ENCODE measurements at places on chromosomes 12 and 14.

DNA sequence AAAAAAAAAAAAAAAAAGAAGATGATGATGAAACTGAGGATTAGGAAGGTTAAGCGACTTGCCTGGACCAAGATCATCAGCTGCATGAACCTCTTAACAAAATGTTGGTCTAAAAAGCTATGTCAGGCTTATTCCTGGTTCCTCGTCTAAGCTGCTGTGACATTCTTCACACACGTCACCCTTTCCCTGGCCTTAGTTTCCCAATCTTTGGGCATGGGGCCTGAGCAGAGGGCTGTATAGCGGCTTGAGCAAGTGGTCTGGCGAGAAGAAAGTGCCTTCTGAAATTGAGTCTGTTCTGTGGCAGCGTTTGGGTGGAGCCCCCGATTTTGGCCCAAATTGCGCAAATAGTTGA lies 58.7 kb upstream of the CCND2 start:
- no peak for DNase-seq

DNA sequence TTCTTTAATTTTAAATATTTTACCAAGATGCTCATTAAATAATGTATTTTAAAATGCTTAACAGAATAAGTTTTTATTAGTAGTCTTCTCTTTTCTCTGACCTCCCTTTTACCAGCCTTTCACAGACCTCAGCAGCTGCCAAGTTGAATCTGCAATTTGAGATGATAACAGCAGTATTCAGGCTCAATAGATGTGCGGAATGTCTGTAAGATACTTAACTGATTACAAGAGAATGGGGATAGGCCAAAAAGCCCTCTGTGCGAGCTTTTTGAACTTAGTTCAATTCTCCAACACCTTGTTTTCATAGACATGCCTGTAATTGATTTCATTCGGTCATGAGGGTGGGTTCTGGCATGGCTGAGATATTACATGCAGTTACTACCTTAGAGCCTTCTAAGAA lies 277.2 kb downstream of the TMTC2 start:
- no peak for DNase-seq

DNA sequence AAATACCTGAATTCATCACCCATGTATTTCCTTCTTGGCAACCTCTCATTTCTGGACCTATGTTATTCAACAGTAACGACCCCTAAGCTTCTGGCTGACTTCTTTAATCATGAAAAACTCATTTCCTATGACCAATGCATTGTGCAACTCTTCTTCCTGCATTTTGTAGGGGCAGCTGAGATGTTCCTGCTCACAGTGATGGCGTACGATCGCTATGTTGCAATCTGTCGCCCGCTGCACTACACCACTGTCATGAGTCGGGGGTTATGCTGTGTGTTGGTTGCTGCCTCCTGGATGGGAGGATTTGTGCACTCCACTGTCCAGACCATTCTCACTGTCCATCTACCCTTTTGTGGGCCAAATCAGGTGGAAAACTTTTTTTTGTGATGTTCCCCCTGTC lies 356 bp downstream of the OR4Q2 start:
- no peak for DNase-seq

DNA sequence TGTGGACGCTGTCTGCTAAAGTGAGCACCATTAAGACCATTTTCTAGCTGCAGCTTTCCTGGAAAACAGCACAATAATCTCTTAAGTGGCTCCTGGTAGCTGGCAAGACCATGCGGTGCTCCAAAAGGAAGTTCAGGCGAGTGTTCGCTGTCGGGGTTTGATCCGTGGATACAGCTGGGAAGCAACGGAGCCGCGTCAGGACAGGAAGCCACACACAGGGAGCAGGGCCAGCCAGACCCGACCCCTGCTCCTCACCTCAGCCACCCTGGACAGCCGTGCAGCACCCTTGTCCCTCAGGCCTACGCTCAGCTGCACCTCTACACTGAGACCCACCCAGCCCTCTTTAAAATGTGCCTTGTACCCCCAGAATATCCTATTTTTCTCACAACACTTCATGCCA lies 19.4 kb downstream of the ZFYVE21 start:
- DNase-seq = no peak

DNA sequence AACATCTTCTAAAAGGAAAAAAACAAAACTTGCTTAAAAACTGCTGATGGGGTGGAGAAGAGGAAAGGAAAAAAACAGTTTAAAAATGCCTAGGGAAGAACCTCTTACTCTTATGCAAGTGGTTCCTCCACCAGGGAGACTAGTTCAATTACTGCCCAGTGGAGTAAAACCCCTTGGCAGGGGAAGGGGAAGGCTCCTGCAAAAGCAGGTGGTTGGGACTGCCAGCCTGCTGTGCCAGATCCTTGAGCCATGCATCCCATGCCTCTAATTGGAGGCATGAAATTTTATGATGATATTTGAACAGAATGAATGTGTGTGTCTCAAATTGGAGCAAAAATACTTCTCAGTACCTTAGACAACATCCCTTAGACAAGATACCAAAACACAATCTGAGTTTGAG lies 118.8 kb downstream of the FSCB start:
- no peak for DNase-seq

DNA sequence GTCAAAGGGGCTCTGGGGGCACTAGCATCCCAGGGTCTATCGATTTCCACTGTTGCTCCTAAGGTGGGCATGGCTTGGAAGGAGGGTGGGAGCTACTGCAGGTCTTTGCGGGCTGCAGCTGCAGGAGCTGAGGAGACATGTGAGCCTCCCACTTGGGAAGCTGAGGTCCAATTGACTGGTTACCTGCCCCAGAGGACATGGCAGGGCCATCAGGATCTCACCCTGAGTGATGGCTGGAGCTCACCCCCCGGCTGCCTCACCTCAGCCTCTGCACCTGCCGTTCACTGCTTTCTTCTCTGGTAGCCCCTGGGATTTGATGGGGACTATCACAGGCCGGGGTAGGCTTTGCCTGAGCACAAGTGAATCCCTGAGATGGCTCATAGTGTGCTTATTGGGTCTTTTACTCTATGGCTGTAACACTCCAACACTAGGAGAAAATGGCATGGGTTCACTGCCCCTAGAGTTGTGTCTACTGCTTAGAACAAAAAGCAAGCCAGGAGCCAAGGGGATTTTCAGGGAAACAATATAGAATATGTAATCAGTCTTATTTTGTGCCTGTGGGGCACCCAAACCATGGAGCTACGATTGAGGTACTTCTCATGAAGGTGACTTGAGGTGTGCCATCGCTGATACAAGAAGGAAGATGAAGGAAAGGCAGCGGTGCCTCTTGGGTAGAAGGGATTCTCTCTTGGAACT lies 3.2 kb upstream of the KRT4 start:
- no peak for DNase-seq

- DNase-seq = no peak
Measured at GRCh38 chr12:51705450-51705849, 114.4 kb downstream of the SCN8A start.

- DNase-seq = no peak
Measured at GRCh38 chr14:34824826-34825225, 50.3 kb downstream of the BAZ1A start.

- DNase-seq = peak; percentile 60
Measured at GRCh38 chr12:118404876-118405521, 28.6 kb downstream of the SUDS3 start.

GRCh38 chr12:131457028-131457310 lies 253.9 kb upstream of the SFSWAP start:
- DNase-seq = no peak

- DNase-seq = no peak
Measured at GRCh38 chr14:106268013-106268727, 741.8 kb downstream of the TMEM121 start.

GRCh38 chr14:85471744-85472143 lies 58.2 kb upstream of the FLRT2 start:
- DNase-seq = no peak

DNA sequence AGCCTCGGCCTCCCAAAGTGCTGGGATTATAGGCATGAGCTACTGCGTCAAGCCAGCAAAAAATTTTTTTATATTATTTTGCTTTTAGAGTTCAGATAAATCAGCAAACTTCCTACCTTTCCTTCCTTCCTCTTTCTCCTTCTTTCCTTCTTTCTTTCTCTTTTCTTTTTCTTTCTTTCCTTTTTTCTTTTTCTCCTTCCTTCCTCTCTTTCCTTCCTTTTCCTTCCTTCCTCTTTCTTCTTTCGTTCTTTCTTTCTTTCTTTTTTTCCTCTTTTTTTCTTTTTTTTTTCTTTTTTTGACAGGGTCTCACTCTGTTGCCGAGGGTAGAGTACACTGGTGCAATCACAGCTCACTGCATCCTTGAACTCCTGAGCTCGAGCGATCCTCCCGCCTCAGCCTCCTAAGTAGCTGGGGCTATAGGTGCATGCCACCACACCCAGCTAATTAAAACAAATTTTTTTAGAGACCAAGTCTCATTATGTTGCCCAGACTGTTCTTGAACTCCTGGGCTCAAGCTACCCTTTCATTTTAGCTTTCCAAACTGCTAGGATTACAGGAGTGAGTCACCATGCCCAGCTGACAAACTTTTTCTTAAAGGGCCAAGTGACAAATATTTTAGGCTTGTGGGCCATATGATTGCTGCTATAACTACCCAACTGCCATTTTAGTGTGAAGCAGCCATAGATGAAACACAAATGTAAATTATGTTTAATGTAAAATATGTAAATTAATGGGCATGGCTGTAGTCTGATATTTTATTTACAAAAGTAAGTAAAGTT lies 7.1 kb upstream of the WASHC4 start:
- DNase-seq = no peak

GRCh38 chr12:93202688-93203087 lies 175.0 kb upstream of the NUDT4 start:
- DNase-seq = no peak

DNA sequence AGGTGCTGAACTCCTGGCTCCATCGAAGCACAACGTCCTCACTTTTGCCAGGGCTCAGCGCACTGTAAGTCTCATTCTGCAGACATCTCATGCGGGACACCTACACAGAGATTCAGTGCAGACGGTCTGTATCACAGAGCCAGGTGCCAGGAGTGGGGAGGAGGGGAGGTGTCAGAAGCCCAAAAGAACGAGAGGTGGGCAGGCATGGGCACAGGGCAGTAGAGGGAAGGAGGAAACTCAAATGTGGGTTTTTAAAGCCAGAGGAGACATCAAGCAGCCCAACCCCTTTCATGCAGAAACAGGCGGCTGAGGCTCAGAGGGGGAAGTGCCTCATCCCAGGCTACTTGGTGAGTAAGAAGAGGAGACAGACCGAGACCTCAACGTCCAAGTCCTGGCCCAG lies 2.5 kb upstream of the LPAR5 start:
- no peak for DNase-seq

DNA sequence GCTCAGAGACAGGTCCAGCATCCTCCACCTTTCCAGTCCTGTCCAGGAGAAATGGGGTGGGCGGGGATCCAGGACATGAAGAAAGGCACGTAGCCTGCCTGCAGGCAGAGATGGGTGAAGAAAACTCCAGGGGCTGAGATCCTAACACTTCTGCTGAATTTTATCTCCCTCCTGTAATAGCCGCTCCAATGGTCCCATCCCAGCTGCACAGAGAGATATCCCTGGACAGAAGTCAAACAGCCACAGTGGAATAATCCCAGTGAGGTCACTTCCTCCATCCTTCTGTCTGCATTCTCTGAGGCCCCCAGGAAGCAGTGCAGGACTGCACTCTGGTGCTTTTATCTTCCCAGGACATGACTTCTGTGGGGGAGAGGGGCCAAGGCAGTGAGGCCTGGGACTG lies 26.3 kb downstream of the KRT18 start:
- no peak for DNase-seq

DNA sequence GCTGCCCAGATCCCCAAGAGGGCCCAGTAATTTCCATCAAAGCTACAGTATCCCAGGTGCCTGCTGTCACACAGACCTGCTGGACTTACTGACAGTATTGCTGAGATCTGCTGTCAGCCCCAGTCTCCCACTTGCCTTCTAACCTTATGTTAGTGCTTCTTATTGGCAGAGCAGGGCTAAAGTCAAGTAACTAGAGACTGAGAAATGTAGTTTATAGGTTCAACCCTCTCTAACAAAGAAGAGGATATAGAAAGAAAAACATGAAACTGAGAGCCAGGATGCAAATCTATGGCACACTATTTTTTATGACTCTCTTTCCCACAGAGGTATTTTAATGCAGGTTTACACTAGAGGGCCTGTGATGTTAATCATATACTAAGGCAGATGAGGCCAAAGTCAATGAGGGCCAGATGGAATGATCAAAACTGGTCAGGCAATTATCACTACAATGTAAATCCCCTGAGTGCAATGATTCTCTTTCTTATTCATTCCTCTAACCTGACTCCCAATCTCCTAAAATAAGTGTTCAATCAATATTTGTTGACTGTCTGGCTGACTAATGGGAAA lies 781.9 kb downstream of the VRK1 start:
- no peak for DNase-seq

DNA sequence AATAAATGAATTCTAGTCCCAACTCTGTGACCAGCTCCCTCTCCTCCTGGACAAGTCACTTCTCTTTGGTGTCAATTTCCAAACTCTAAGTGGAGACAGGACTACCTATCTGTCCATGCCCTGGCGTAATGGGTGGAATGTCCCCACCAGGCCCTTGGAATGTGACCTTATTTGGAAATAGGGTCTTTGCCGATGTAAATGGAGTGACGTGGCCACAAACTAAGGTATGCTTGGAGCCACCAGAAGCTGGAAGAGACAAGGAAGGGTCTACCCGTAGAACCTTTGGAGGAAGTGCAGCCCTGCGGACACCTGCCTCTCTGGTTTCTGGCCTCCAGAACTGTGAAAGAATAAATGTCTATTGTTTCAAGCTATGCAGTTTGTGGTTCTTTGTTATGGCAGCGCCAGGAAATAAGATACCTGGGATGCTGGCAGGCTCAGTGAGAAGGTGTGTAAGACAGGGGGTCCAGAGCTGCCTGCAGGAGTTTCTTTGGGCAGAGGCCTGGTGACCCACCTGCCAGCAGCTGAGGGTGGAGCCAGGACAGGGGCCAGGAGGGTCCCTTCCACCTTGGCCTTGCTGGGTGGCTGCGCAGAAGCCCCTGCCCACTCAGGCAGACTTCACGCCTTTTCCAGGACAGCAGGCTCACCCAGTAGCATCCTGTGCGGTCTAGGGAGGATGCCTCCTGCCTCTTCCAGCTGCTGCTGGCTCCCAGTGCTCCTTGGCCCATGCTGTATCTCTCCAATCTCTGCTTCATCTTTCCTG lies 45.8 kb downstream of the ARL6IP4 start:
- no peak for DNase-seq

DNA sequence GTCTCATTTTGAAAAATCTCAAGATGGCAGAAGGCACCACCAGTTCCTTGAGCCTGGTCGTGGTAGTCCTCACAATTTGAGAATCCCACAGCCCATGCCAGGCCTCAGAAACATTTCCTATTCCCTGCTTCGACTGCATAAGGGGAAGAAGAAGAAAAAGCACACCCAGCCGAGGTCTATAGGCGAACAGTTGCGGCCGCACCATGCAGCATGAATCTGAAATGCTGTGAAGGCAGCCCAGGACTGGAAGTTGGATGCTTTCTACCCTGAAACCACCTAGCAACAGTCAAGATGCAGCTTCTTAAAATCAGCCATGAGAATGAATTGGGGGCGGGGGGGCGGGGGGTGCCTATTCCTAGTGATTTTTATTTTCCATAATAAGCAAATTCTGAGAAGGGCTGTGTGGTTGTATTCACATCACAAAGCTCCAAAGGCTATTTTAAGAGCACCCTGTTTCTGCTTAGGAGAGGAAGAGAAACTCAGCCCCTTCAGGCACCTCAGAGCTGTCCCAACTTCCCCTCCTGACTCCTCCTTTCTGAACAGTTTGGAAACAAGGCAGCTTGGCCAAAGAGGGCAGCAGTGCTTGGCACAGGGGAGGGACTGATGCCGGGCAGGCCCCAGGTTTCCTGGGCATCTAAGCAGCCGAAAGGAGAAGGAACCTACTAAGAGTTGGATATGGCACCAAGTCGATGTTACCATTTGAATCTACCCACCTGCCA lies 172.5 kb upstream of the FOXN3 start:
- DNase-seq = no peak

All from posterior cingulate gyrus (tissue), 11 donors.